ENCODE measurements at places on chromosomes 13 and 19. TPM values are rescaled to one million over a fixed set of nuclear protein-coding genes. Genes with fewer than 3 reads are reported as not detected.

ANKLE1 gene
- 0.53 TPM for total RNA-seq

ZNF701 gene
- total RNA-seq = 18.8 TPM

ZIK1 gene
- total RNA-seq = 5.1 TPM

PABPC3 gene
- total RNA-seq = 0.09 TPM

UBE2S gene
- 32.7 TPM for total RNA-seq

TLE6 gene
- total RNA-seq = 1.4 TPM

RANBP3 gene
- total RNA-seq = 73.8 TPM

LRG1 gene
- 0.26 TPM for total RNA-seq

All from right cardiac atrium (tissue), 5 donors.